ENCODE measurements at places on chromosomes 3 and 15.

DNA sequence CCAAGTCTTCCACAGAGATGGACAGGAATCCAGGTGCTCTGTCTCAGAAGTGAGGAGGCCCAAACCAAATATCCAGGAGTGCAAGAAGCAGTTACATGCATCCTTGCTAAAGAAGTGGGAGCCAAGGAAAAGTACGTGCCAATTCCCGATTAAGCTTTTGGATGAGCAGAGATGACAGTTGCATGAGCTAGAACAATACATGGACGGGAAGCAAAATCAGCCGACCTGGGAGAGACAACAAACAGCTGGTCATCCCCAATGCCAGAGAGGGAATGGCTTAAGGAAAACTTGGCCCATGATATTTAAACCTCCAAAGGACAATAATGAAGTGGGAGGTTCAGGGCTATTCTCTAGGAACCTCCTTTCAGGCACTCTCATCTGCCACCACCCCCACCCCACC is 86.0 kb upstream of the ABHD17C start:
- no peak for DNase-seq

GRCh38 chr3:59480486-59480995 is 430.7 kb upstream of the CFAP20DC start:
- no peak for DNase-seq

DNA sequence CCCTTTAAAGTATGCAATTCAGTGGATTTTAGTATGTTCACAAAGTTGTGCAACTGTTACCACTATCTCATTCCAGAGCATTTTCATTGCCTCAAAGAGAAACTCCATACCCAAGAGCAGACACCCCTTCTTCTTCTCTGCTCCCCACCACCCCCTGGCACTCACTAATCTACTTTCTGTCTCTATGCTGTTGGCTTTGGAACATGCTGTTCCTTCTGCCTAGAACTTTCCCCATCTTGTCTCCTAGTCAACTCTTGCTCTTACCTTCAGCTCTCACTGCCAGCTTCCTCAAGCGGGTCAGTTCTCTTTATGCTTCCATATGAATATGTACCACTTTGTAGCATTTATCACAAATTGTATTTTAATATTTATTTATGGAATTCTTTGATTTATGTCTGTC is 50.1 kb downstream of the TYRO3 start:
- DNase-seq: no peak

GRCh38 chr3:12343047-12343501 is 54.2 kb downstream of the PPARG start:
- DNase-seq: no peak

- peak; percentile 87 for DNase-seq
These were observed 27.7 kb upstream of the DCP1A start for GRCh38 chr3:53375019-53375418.

DNA sequence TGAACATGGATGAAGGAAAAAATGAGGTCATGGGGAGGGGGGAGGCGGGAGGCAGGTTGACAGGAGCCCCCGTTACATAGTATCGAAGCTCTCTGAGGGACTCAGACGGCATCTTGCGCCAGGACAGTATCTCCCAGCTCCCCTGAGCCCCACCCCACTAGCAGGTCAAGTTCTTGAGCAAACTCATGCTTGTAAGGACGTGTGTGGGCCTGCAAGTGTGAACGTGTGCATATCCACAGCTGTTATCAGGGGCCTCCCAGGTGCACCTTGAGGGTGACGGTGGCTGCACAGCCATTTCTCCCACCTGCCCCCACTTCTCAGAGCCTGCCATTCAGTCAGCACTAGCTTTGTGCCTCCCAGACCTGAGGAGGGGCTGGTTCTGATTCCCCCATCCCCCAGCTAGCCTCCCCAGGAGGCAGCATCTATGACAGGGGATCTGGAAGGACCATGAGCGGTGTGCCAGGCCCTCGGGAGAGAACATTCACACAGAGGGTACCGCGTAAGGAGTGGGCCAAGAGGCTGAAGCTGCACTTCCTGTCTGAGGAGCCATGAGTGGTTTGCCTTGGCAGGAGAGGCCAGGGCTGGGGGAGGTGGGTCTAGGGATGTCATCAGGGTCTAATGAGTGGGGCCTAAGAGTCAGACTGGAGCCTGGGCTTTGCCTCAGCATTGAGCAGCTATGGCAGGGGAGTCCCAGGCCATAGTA is 2.9 kb downstream of the SEMA3F start:
- no peak for DNase-seq

GRCh38 chr3:60228823-60229222 is 1022.4 kb downstream of the FHIT start:
- DNase-seq: no peak

GRCh38 chr3:19365471-19365870 is 217.2 kb downstream of the KCNH8 start:
- no peak for DNase-seq
